Stimulated activated CD8-positive, alpha-beta memory T cell treated with anti-CD3 and anti-CD28 coated beads, Interleukin-4, amount 100 ng/mL, for 24 hours (primary cell): ENCODE measurements at places on chromosomes 13 and 19.

DNA sequence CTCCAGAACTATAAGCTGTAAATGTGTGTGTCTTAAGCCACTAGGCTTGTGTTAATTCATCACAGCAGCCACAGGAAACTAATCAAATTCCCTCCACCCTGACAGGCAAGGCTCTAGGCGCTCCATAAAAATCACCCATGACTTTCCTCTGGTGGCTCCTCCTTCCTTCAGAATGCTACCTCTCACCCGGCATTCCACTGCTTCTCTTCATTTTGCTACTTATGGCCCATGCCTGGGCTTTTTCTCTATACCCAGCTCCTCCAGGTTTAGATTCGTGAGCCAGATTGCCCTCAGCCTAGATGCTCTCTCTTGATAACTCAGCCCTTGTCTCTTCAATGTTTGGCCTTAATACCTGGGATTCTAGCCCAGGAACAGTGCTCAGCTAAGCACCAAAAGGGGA lies 36.4 kb upstream of the MBNL2 start:
- DNase-seq: no peak

GRCh38 chr19:18119013-18119716 lies 21.6 kb downstream of the MAST3 start:
- DNase-seq: no peak

GRCh38 chr19:47049307-47049700 lies 880 bp upstream of the TMEM160 start:
- DNase-seq: no peak

- no peak for DNase-seq
These were observed 14.0 kb upstream of the ZNF681 start for GRCh38 chr19:23772675-23773063.

GRCh38 chr13:31775148-31775547 lies 35.8 kb downstream of the RXFP2 start:
- no peak for DNase-seq

DNA sequence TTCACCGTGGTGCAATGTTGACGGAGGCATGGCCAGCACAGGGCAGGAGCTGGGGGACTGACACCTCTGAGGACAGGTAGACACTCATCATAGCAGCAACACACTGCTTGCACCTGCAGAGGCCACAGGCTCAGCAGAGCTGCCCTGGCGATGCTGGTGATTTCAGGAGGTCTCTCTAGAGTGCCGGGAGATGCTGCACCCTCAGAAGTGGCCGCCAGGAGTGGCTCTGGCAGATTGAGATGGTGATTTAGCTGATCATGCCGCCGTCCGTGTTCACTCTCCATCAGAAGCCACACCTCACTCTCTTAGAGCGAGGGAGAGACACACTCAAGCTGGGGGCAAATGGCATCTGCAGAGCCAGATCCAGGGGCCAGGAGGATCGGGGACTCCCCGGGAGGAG lies 244.6 kb upstream of the SGCG start:
- DNase-seq: no peak

GRCh38 chr13:98856983-98857382 lies 104.5 kb upstream of the SLC15A1 start:
- DNase-seq: no peak

- DNase-seq: no peak
These were observed 6.5 kb upstream of the SCEL start for GRCh38 chr13:77528834-77529500.

DNA sequence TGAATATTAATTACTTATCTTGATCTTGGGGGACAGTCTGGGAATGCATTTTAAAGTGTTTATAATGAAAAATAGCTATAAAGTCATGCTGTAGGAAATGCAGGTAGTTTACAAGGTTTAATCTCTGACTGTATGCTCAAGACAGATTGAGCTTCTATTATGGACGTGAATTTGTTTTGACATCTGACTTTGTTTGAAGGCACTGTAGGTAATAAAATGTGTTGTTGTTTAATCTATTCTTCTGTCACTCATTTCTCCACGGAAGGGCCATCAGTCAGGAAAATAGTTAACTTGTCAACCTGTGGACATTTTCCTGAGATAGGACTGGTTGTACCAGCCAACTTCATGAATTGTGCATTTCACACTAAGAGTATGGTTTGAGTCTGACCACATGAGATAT lies 893.1 kb upstream of the SLITRK6 start:
- no peak for DNase-seq

DNA sequence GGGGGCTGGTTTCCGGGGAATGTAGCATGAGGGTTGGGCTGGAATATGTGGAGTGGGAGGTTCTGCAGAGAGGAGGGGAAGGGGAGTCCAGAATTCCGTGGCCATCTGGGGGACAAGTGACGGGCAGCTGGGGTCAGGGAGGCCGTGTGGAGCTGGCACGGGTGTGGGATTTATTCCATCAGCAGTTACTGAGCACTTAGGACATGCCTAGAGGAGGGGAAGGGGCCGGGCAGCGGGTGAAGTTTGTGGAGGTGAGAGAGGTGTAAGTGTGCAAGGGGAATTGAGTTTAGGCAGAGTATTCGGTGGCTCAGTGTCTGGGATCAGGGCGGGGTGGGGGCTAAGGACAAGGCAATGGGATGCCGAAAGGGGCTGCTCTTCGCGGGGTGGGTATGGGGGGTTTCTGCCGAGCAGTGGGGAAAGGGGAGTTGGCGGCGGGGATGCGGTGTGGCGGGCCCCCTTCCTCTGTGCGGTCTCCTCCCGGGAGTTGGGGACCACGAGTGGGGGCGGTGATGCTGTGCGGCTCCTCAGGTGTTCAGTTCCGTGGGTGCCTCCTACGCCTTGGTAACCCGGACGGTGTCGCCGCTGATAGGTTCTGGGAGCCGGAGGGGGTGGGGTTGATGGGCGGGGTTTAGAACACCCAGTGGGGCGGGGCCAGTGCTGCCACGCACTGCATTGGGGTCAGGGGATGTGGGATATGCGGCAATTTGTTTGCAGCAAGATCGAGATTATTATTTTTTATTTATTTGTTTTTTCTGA lies 5.4 kb downstream of the CCDC61 start:
- DNase-seq: peak; percentile 49

DNA sequence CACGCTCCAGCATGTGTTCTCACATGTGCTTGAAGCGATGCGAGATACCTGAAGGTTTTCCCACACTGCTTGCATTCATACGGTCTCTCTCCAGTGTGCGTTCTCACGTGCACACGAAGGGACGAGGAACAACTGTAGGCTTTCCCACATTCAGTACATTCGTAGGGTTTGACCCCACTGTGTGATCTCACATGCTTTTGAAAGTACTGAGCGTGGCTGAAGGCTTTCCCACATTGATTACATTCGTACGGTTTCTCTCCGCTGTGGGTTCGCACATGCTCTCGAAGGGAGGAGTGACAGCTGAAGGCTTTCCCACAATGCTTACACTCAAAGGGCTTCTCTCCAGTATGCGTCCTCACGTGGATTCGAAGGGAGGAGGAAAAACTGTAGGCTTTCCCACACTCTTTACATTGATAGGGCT lies 11.3 kb downstream of the ZNF77 start:
- DNase-seq: no peak

GRCh38 chr19:38977445-38978325 lies 2.1 kb upstream of the FBXO17 start:
- DNase-seq: peak; percentile 11

DNA sequence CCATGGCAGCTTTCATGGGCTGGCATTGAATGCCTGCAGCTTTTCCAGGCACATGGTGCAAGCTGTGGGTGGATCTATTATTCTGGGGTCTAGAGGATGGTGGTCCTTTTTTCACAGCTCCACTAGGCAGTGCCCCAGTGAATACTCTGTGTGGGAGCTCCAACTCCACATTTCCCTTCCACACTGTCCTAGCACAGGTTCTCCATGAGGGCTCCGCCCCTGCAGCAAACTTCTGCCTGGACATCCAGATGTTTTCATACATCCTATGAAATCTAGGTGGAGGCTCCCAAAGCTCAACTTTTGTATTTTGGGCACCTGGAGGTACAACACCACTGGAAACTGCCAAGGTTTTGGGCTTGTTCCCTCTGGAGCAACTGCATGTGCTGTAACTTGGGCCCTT lies 450.6 kb downstream of the LMO7 start:
- DNase-seq: no peak

DNA sequence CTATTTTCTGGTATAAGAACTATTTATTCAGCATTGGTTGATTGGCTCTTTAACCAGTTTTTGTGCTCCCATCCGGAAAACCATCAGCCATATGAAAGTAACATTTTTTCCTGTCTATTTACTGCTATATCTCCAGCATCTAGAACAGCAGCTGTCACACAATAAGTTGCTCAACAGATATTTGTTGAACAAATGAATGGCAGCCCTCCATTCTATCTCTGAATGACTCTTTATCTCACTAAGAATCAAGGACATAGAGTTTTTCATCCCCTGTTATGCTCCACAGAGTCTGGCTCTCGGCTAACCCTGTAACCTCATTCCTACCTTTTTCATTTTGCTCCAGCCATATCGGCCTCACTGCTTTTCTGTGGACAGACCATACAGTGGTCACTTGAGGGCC lies 145.5 kb downstream of the SLITRK6 start:
- no peak for DNase-seq
